Activated T-cell treated with anti-CD3 and anti-CD28 coated beads for 48 hours (primary cell): ENCODE measurements at places on chromosomes 12 and 14.
A peak's percentile ranks its signal among the peaks of the same experiment; 100 is the strongest.

DNA sequence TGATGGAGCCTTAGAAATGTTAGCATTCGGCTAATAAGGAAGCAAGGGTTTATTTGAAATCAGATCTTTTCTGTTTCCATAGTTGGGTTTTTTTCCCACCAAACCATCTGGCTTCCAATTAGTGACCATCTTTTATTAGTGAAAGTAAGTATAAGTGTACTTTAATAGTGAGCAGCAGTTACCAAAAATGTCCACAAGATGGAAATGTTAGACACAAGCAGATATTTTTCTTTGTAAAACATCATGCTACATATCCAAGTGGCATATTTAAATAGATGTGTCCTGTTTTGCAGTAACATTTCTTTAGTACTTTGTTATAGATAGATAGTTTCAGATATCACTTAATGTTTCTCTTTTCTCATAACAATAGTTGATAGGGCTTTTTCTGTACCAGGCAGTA is 28.8 kb downstream of the YEATS4 start:
- DNase-seq = no peak

DNA sequence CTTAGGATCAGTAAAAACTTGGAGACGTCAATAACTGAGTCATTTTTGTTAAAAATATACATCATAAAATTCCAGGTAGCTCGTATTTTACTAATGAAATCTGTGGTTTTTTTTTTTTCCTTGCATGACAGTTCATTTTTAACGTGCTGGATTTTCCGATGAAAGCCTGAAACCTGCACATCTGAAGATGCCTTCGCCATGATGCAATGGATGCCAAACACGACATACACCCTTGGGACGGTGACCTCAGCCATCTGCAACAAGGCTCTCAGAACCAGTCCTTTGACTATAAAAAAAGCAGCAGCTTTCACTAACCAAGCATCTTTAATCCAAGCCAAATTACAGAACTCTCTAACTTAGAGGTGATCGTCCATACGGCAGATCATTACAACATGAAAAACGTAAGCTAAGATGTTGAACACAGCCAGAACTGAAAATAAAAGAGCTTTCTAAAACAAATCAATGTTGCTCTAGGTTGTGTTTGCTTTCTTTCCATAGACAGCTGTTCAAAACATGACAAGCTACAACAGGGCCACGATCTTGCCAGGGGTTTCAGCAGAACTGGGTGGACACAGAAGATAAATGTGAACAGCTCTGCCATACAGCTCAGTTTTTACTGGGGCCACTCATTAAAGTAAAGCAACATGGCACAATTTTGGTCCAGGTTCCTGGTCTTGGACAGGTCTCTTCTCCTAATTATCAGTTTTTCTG is 7.8 kb downstream of the NIN start:
- DNase-seq = no peak

- no peak for DNase-seq
Observed at GRCh38 chr12:14332482-14332881, 33.0 kb upstream of the ATF7IP start.

GRCh38 chr12:111068290-111068689 is 147.9 kb upstream of the MYL2 start:
- DNase-seq = no peak

DNA sequence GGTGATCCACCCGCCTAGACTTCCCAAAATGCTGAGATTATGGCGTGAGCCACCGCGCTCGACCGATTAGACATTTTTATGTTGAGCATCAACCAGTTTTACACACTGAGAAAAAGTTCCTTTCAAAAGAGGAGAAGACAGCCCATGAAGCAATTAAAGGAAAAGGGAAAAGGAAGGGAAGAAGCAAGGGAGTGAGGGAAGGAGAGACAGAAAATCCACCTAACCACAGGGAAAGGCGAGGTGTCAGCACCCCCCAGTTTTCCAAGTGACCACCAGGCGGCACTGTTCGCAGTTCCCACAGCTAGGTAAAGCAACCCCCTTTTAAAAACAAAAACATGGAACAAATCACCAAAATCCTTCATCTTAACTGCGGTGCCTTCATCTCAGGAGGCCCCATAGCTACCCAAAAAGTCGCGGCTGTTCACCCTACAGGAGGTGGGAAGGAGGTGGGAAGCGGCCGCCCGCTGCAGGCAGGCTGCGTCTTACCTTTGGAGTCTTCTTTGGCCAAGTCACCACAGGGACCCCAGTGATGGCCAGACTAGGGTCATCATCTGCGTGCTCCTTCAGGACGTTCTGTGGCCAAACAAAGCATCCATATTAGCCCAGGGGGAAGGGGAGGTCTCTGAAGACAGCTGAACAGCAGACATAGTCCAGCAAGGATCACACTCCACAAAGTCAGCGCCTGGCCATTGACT is 86.6 kb downstream of the KDM2B start:
- DNase-seq = peak; percentile 33

DNA sequence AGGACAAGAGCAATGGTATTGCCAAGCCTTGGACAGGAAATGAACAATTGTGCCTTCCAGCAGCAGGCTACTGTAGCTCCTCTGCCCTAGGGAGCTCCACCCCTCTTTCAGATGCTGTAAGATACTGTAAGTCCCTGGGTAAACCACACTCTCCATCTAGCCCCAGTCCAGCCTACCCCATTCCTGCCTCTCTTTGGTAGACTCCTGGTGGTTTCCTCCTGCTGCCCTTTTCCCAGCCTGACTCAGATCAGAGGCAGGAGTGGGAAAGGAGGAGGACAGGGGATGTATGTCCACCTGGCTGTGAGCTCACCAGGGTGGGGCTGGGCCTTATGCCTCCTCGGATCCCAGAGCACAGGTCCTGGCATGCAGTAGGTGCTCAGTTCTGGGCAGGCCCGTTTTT is 174.6 kb downstream of the ESRRB start:
- no peak for DNase-seq

DNA sequence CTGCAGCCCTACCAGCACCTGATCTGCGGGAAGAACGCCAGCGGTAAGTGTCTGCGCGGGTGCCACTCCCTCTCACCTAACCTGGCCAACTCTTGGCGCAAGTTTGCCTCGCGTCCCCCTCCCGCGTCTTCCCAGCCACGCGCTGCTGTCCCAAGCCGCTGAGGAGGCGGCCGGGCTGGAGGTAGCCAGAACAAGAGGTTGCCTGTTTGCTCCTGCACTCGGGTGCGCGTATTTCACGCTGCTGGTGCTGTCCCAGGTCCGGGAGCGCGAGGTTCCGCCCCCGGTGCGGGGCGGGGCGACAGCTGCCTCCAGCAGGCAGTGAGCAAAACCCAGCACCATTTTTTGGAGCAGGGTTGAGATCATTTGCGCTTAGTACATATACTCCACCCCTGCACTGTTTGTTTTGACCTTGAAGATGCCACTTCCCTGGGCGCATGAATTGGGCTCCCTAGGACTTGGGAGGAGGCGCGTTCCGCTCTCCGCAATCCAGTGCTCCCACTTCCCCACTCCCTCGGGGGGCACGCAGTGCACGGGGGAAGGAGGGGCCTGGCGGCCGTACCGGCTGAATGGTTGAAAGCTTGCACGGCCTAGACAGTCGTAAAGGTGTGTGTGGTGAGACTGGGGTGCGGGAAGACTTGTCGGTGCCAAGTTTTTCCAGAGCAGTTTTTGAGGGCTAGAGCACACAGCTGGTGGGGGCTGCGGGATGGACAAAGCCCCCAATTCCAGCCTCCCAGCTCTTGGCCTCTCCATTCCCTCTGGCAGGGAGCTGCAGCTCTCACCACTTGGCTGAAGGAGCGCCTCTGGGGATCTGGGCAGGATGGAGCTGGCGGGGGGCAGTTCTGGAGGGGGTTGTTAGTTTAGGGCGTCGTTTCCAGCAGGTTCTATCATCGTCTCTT is 226.9 kb upstream of the CRY1 start:
- DNase-seq = peak; percentile 83

DNA sequence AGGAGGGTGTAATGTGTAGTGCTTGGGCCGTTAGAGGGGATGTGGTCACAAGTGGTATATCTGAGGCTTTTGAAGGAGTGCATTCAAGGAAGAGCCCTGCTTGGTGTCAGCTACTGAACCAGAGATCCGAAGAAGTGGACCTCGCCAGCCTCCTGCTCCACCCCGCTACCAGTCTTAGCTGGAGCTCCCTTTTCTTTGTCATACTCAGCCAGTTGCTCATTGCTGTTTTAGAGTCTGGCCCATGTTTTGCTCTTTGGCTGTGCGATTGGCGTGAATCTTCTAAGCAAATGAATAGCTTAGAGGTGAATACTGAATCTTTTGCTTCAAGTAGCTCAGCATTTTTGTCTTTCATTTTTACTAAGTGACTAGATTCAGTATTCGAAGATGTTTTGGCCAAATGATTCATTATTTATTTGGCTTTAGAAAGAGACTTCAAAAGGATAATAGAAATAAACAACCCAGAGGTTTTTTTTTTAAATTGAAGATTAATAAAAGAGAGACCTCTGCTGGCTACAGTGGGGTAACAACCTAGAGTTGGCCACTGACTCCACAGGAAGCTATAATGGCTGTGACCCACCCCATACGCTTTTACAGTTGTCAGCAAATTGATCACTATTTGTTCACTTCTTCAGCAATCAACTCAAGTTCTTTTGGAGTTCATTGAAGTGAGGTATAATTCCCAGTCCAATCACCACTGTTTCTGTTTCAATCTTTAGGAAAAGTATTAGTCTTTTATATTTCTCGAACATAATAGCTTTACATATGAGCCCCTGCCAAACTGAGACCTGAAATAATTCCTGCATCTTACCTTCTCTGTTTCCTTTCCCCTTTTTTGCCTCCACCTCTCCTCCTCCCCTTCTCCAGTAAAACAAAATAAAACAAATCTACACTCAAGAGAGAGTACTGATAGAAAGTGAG is 19.9 kb downstream of the CDKN1B start:
- no peak for DNase-seq

GRCh38 chr14:36975834-36976233 is 196.6 kb downstream of the SLC25A21 start:
- no peak for DNase-seq

- DNase-seq = no peak
Observed at GRCh38 chr12:48198672-48198971, 4.5 kb downstream of the OR10AD1 start.

GRCh38 chr14:77475432-77476115 is 17.7 kb downstream of the AHSA1 start:
- no peak for DNase-seq

GRCh38 chr12:52139579-52140062 is 52.2 kb downstream of the KRT80 start:
- DNase-seq = no peak

DNA sequence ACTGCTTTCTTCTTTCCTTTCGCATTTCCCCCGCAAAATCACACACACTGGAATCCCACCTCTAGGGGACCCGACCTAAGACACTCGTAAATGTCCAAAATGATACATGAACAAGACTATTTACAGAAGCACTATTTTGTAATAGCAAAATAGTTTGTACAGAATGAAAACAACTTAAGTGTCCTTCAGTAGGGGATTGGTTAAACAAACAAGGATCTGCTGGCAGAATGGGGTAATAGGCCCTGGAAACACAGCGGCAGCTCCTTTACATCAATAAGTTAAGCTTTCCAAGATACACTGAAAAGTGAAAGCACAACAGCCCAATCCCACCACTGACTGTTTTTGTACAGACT is 48.8 kb downstream of the LTBP2 start:
- no peak for DNase-seq

GRCh38 chr12:77232045-77232444 is 166.7 kb upstream of the E2F7 start:
- DNase-seq = no peak

DNA sequence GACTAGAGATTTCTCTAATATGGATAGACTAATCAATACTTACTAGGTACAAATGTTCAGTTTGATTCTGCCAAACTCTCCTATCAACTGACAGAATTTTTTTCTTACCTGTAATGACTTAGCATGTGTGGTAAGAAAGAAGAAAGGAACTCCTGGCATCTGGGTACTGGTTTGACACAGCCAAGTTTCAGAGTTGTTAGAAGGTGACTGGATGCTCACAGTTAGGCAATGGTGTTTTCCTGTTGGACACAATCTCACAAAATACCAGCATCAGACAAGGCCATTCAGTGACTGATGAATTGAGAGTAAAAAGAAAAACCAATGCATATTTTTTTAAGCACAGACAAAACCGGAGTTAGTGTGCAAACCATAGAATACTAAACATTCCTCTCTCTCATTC is 4.2 kb downstream of the MUCL1 start:
- no peak for DNase-seq

- no peak for DNase-seq
Observed at GRCh38 chr14:32847867-32848266, 90.8 kb upstream of the NPAS3 start.

- no peak for DNase-seq
Observed at GRCh38 chr12:112182499-112182898, 57.1 kb downstream of the TRAFD1 start.

DNA sequence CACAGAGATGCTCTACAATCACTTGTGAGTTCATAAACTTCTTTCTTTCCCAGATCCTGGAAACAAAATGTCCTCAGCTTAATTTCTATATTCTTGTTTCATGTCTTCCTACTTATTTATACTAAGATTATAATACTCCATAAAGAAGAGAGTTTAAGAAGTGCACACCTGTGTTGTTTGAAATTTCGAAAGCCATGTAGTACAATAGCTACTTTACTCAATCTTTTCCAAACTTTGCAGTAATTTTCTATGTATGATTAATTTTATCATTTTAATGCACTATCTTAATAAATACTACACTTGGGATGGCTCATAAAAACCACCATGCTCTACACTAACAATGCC is 300 bp upstream of the TTC5 start:
- DNase-seq = no peak

GRCh38 chr12:66290716-66291200 is 11.5 kb upstream of the HELB start:
- DNase-seq = no peak

- no peak for DNase-seq
Observed at GRCh38 chr12:37547611-37548010, 769.0 kb upstream of the ALG10B start.

DNA sequence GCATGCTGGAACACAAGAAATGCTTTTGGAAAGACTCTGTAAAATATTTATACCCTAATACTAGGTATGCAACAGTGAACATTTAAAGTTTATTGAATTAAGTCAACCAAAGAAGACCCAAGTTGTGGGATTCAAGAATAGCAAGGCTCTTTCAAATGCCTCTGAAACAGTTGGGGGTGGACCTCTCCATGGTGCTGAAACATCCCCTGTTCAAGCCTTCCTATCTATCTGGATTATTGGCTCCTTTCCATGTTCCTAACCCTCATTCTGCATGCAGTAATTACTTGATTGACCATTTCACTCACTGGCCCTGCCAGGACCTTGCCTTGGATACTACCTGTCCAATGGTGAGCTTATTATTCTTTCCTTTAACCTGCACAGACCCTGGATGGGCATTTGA is 349.7 kb downstream of the NRXN3 start:
- DNase-seq = no peak

DNA sequence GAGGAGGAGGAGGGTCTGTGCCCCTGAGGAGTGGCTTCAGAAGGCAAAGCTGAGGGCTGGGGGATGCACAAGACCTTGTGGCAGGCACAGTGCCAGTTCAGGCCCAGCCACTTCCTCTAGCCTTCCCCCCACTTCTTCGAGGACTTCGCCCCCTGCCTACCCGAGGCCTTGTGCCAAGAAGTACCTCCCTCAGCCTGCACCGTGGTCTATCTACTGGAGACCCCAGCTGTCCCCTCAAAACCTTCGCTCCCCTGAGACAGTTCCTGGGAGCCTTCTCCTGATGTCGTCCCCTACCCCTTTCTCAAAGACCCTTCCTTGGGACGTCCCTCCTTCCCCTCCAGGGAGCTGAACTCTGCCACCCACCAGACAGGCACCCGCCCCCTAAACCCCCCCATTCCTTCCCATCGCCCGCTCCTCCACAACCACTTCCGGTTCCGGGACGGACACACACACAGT is 604 bp downstream of the ZNF384 start:
- DNase-seq = no peak

GRCh38 chr12:53187145-53187899 is 6.6 kb upstream of the CSAD start:
- no peak for DNase-seq
